ENCODE measurements at places on chromosomes 5 and 9.

DNA sequence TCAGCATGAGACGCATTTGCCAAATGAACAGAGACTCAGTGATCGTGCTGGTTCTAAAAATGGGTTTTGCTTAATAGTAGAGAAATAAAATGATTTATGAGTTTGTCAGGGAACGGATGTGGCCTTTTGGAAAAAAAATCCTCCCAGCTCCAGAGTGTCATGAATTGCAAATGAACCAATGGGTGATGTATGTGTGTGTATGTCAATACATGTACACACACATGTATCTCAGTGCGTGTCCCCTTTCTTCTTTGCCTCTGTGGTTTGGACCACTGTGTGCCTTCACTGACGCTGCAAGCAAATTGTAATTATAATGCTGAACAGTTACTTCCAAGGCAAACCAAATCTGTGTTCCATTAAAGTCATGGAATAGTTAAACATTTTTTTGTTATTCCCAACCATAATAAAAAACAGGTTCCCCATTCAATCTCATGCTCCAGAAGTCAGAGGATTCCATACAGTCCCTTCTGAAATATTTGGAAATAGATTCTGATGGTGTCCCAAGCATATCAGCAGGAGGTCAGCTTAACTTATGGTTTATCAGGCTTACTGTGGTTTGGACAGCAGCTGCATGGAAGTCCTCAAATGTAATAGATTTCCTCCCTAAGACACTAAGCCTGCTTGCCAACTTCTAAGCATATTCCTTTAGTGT, 630.5 kb downstream of the ACTL7B start:
- no peak for DNase-seq

DNA sequence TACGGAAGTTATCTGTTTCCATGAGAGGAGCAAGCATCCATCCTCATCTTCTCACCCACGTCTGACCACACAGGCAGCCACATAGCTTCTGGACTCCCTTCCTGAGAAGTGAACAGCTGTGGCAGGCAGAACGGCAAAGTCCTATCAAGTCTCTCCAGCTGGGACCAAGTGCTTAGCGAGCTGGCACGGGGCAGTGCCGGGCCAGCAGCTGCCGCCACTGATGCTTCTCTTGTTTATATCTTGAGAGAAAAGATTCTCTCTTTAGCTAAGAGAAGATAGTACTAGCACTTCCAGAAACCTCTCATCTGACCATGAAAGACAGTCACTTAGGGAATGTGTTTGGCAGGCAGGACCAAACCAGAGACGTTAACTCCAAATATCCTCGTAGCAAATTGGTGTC, 37.2 kb downstream of the PLAC8L1 start:
- DNase-seq, result no peak

DNA sequence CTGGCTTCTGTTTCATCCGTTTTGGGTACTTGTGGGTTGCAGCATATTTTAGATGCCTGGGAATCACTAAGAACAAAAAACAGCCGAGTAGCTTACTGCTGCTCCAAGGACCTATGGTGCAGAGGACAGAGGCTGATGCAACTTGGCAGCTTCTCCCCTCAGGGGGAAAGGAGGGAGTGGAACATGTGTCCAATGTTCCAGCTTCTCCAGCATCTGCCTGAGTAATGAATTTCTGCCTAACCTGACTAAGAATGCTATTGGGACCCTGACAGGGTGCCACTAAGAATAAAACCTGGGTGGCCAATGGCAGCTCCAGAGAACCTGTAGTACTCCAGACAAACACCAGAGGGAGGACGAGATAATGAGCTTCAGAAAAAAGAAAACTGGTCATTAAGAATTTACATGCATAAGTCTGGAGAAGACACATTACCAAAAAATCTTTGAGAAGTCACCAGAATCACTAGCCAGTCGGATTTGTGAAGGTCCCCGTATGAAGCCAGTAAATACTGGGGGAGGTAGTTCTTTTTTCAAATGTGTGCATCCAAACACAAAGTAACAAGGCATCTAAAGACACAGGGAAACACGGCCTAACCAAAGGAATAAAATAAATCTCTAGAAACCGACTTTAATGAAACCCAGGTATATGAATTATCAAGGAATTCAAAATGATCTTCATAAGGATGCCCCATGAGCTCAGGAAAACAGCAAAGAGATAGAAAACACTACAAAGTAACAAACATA, 293.5 kb downstream of the HINT1 start:
- peak; percentile 23 for DNase-seq

DNA sequence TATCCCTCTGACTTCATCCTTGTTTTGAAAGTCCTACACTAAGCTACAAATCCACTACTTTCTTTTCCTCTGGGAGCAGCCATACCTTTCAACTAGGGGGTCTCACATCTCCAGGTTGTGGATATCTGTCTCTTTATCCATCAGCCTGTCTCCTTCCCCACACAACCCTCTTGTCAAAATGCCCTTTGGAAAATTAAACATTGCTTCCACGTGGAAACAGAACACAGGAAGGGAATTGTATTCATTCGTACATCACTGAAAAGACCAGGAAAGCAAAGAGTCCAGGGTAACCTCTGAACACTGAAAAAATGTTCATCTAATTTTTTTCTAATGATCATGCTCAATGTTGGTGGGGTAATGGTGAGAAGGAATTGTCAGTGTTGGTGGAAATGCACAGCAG, 203.6 kb downstream of the NR3C1 start:
- no peak for DNase-seq

DNA sequence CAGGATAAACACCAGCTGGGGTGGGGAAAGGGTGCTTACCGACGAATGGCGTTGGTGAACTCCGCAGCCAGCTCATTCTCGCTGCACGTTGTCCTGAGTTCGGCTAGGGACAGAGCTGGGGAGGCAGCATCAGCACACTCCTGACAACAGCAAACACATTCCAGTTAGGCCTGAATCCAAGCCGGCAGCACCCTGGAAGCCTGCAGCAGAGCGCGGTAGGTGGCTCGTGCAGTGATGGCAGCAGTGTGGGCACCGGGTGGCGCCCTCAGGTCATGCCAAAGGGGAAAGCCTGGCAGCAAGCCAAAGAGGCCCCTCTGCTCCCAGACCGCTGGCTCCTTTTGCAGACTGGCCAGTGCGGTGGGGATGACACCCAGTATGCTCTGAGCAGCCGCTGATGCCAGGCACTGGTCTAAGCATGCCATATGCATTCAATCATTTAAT, 66.9 kb downstream of the DCP2 start:
- DNase-seq, result peak; percentile 29

- DNase-seq, result no peak
Measured at GRCh38 chr5:122015471-122015870, 53.7 kb downstream of the SRFBP1 start.

GRCh38 chr5:109876030-109876725, 186.5 kb downstream of the MAN2A1 start:
- no peak for DNase-seq

GRCh38 chr9:37187713-37188439, 67.5 kb downstream of the ZCCHC7 start:
- no peak for DNase-seq

GRCh38 chr5:159508344-159508743, 178.1 kb upstream of the IL12B start:
- no peak for DNase-seq

- DNase-seq, result no peak
Measured at GRCh38 chr9:23663536-23663935, 162.5 kb downstream of the ELAVL2 start.

GRCh38 chr5:109239456-109239855, 170.3 kb downstream of the PJA2 start:
- no peak for DNase-seq

DNA sequence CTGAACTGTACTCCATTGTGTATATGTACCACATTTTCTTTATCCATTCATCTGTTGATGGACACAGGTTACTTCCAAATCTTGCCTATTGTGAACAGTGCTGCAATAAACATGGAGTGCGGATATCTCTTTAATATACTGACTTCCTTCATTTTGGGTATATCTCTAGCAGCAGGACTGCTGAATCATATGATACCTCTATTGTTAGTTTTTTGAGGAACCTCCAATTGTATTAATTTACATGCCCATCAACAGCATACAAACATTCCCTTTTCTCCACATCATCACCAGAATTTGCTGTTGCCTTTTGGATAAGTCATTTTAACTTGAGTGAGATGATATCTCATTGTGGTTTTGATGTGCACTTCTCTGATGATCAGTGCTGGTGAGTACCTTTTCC, 81.8 kb upstream of the FAM120A start:
- DNase-seq, result no peak

GRCh38 chr9:107732781-107733522, 243.4 kb upstream of the KLF4 start:
- peak; percentile 85 for DNase-seq

- no peak for DNase-seq
Measured at GRCh38 chr9:93592643-93593021, 16.2 kb downstream of the PHF2 start.

GRCh38 chr5:1732945-1733344, 66.7 kb downstream of the MRPL36 start:
- no peak for DNase-seq

DNA sequence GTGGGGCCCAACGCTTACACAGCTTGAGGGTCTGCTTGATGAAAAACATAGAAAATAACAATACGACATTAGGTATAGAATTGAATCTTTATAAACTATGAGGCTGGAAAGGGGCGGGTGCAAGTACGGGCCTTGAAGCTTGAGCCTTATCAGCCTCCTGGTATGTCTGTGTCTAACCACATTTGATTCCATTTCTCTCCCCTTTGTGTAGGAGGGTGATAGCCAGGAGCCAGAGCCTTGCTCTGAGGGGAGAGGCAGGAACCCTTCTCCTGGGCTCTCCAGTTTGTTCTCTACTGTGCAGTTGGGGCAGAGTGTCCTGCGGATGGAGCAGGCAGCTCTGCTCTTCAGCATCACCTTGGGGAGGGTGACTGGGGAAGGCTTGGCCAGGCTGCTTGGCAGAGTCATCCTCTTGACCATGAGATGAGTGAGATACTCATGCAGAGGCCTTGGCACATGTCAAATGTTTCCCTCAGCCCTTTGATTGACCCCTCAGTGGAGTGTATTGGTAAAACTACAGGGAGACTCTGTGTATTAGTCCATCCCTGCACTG, 153.5 kb downstream of the SEMA6A start:
- no peak for DNase-seq

- no peak for DNase-seq
Measured at GRCh38 chr5:123449424-123449974, 26.3 kb upstream of the CEP120 start.

DNA sequence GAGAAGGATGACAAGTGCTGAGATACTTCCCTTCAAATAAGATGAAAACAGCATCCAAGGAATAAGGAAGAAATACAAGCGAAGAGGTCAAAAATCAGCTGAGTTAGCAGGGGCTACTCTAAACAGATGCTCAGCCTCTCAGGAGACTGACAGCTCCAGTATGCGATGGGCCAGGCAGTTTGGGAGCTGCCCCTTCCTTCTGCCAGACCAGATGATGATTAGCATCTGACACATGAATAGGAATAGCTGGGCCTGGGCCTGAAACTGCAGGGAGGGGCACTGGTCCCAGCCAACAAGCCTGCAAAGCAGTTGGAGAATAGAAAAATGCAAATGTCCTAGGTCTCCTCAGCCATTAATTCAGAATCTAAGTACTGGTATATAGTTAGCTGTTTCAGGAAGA, 13.1 kb upstream of the MAP3K1 start:
- no peak for DNase-seq
